ENCODE measurements at places on chromosomes 16 and 17.
A peak's percentile ranks its signal among the peaks of the same experiment; 100 is the strongest.

- no peak for DNase-seq
Observed at GRCh38 chr17:76659928-76660655, 16.5 kb upstream of the ST6GALNAC1 start.

GRCh38 chr17:48577946-48578615 is at the start of gene HOXB4:
TSS of gene HOXB4 (minus strand) at chr17:48578350. CDS start at chr17:48578319, 31 bp downstream.
- peak; percentile 30 for DNase-seq

DNA sequence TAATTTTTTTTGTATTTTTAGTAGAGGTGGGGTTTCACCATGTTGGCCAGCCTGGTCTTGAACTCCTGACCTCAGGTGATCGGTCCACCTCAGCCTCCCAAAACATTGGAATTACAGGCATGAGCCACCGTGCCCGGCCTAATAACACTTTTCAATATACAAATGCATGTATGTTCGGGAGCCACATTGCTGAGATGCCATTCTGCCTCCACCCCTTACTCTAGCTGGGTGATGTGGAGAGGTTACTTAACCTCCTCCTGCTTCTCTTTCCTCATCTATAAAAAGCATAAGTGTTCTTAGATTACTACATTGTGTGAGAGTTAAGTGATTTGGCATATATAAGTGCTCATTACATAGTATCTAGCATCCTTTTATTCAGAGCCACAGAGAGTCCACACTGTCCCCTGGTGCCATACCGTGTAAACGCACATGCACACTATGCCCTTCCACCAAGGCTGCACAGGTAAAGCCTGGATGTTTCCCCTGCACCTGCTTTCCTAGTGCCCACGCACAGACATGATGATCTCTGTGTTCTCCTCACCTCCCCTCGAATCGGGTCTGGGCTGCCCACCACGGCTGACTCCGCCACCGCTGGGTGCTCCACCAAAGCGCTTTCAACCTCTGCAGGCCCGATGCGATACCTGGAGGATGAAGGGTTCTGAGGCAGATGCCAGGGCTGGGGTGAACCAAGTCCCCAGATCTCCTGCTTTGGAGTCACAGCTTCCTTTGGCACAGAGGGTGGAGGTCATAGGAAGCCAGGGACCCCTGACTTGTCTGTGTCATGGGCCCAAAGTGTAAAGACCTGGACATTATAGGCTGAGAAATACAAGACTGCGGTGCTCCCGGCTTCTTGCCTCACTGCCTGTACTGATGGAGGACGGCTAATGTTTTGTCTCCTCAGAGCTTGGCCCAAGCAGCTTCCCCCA is 49.0 kb upstream of the ACSM2B start:
- no peak for DNase-seq

GRCh38 chr16:80924372-80924978 is 82.2 kb downstream of the CMC2 start:
- no peak for DNase-seq

GRCh38 chr16:52456368-52456767 is 90.6 kb downstream of the TOX3 start:
- no peak for DNase-seq

- no peak for DNase-seq
Observed at GRCh38 chr17:13635951-13636350, 34.2 kb upstream of the HS3ST3A1 start.

GRCh38 chr17:49130891-49131290 is 1.7 kb upstream of the B4GALNT2 start:
- no peak for DNase-seq

GRCh38 chr16:73725156-73725555 is 571.5 kb upstream of the PSMD7 start:
- DNase-seq: no peak

DNA sequence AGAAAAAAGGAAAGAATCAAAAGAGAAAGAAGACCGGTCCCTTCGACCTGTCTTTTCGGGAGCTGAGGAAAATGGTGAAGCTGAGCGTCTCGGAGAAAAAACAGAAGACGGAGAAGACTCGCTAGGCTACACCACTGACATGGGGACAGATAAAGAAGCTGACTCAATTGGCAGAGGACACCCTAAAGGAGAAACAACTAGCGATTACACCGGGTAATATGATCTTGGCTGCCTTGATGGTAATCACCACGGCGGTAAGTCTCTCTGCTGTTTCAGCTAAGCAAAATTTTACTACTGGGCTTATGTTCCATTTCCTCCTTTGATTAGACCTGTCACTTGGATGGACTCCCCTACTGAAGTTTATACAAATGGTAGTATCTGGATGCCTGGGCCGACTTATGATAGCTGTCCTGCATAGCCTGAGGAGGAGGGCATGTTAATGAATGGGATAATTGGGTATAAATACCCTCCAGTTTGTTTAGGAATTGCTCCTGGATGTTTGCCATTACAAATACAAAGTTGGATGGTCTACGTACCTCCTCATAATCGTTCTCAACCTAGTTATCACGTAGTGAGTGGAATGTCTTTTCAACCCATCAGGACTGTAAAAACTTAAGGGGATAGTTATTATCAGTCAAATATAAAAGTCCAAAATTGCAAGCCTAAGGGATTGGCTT is 24.1 kb downstream of the ALOX15B start:
- no peak for DNase-seq

- DNase-seq: no peak
Observed at GRCh38 chr17:35879773-35880654, at the start of gene CCL5. TSS of gene CCL5 (minus strand) at chr17:35880360.

GRCh38 chr17:29074488-29074887 is 31.5 kb downstream of the PIPOX start:
- no peak for DNase-seq

DNA sequence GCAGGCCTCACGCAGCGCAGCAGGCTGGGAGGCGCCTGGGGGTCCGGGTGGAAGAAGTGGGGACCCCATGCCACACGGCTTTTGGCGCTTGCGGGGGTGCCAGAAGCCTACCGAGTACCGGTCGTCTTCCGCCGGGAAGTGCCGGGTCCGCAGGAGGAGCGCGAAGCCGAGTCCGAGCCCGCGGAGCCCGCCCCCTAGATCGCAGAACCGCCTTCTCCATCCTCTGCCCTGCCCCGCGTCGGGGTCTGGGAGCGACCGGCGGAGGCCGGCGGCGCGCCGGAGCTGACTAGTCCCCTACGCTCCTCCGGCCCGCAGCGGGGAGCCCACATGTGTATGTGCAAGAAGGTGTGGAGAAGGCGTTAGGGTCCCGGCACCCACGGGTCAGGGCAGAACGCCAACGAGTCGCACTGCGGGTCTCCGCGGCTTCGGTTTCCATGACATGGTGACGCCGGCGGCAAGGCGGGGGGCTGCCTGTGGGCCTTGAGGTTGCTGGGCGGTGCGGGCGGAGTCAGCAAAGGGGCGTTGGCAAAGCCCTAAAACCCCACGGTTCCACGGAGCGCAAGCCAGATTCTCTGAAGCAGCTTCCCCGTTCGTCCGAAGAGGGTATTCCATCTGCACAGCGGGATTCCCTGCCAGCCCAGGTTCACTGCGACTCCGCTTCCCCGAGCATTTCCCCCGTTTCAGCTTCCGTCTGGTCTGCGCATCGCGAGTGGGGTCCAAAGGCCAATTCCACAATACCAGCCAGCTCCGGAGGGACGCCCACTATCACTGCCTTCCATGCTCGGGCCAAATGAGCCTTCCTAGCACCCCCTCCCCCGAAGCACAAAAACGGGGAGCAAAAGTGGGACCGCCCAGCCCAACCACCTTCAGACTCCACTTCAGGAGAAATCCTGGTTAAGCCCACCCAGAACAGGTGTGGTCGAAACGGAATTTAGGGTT is 2.3 kb upstream of the LHX1 start:
- no peak for DNase-seq

DNA sequence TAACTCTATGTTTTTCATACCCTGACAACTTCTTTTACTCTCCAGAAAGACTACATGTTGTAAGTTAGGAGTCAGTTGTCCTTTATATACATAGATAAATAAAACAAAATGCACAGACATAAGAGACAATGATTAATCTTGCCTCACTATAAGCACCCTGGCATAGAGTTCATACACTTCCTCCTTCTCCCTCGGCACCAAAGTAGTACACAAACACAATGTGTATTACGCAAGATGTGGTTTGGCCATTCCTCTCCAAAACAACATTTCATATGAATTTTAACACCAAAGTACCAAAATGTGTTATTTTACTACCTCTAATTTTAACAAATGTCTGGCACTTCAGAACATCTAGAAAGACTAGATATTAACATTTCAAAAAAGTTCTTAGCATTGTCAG is 17.2 kb upstream of the SLFN11 start:
- no peak for DNase-seq

- no peak for DNase-seq
Observed at GRCh38 chr16:67531247-67531646, 2.6 kb downstream of the RIPOR1 start.

DNA sequence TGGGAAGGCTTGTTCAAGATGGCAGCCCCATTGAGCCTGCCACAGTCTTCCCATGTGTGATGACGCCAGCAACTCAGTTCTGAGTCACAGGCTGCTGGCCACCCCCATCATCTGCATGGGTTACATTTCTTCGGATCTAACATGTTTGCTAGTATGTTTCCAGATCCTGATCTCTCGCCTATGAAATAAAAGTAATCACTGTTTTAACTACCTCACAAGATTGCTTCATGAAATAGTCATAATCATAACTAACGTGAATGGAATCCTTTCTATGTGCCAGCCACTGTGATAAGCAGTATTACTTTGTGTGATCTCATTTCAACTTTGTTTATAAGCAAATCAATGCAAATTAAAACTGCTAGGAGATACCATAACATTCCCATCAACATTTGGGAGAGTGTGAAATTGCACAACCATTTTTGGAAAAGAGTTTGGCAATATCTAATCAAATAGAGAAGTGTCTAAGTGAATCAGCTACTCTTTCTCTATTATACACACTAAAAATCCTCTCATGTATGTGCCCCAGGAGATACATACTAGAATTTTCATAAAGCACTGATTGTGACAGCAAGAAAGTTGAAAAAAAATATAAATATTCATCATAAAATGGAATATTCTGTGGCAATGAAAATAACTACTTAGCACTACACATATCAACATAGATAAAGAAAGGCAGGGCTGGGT is 300.2 kb upstream of the IRX5 start:
- DNase-seq: no peak

DNA sequence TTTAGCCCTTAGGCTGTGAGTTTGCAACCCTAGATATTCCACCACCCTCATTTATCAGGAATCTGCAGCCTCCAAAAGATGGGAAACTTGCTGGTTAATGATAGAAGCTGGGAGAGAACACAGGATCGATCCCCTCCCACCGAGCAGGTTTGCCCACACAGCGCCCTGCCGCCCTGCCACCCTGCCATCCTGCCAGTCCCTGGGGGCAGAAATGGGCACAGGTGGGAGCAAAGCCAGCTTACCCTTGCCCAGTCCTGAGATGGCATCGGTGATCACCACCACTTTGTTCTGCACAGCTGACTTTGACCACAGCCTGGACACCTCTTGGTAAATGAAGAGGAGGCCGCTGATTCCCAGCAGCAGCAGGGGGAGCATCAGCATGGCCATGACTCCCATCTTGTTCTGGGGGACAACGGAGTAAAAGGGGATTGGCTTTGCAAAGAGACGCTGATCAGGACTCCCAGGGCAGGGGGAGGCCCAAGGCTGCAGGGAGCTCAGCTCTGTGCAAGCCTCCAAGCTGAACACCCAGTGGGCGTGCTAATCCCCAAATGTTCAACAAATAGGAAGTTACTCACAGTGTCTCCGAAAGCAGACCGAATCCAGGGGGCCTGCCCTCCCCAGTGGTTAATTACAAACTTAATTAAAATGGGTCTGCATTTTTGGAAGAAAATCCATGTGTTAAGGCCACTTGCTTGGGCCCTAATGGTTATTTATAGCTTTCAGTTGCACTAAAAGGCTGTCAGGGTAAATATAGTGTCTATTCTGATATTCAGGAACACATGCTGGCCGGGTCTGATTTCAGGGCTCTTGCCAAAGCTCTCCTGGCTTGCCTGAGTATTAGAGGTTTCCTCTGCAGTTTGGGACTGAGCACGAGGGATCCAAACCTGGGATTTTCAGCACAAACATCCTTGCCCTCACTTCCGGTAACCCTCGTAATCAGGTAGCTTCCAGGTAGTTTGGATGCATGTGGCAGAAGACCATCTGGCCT is at the start of gene DHRS7C:
DHRS7C (minus strand) TSS at position 704 of the 988 bp plus-strand sequence; CDS start at position 396, 308 bp downstream.
- no peak for DNase-seq

GRCh38 chr17:51869387-51869786 is 289.1 kb downstream of the CA10 start:
- DNase-seq: no peak

GRCh38 chr17:75995385-75995925 is 5.2 kb upstream of the CDK3 start:
- no peak for DNase-seq

GRCh38 chr17:6348891-6349290 is 86.0 kb downstream of the AIPL1 start:
- DNase-seq: no peak

GRCh38 chr16:11179574-11179973 is 76.4 kb downstream of the SOCS1 start:
- DNase-seq: no peak

GRCh38 chr16:27414788-27415431 is 12.9 kb downstream of the IL21R start:
- DNase-seq: no peak

DNA sequence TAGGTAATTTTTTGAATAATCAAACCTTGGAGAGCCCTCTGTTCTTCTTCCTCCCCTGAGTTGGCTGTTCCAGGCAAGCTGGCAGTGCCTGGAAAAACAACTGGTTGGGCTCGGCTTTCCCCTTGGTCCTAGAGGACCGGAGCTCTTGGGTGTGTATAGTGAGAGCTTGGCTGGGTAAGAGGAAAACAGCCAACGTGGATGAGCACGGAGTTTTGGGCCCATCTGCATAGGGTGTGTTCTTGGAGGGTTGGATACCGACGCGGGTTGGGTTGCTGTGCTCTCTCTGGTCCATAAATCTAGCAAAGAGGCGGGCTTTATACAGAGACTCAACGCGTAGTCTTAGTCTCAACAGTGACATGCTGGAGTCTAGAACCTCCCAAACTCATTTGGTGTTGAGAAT is 23.2 kb downstream of the ITGB3 start:
- DNase-seq: no peak

GRCh38 chr17:67434061-67434525 is 57.0 kb downstream of the PITPNC1 start:
- no peak for DNase-seq
